ENCODE measurements at places on chromosomes 3 and 15.
A peak's percentile ranks its signal among the peaks of the same experiment; 100 is the strongest.

DNA sequence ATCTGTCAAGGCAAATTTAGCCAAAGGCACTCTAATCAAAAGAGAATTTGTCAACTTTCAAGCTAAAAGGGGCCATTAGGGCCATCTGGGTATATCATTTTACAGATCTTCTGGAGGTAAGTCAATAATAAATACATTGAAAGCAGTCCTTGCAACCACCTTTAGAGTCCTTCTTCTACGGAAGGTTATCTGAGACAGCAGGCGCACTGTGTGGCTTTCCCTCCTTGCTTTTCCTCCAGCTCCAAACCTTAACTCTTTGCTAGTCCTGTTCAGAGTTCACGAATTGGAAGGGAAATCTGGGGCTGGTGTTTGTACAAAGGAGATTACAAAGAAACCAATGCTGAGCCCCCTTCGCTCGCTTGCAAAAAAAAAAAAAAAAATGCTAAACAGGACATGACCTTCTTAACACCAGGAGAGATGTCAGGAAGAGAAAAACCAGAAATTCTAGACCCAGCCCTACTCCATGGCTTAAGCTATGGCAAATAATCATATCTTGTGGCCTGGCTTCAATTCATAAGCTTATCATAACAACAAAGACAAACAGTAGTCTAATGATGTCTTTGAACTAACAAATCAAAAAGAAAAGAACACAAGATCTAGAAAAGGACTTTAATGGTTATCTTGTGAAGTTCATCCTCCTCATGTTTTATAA lies 215.7 kb downstream of the STT3B start:
- no peak for DNase-seq

DNA sequence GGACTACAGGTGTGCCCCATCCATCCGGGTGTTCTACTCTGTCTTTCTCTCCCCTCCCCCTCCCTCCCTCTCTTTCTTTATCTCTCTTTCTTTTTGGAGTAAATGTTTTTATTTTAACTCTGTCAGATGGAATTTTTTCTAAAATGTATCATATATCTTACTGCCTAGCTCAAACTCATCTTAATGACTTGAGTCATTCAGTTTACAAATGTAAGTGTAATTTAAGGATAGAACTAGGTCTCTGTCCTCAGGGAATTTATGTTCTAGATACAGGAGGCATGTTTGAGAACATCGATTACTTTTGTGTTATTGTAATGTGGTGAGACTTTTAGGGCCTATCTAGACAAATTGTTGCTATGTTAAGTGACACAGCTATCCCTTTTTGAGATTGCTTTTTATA lies 3.5 kb downstream of the TBC1D23 start:
- DNase-seq: no peak

GRCh38 chr15:82540055-82540983 lies at the start of gene RPS17:
Gene RPS17, minus strand, starts transcription at chr15:82540457. Its CDS starts 29 bp downstream, at chr15:82540428.
- peak; percentile 97 for DNase-seq

- no peak for DNase-seq
These were observed 65.5 kb downstream of the SRGAP3 start for GRCh38 chr3:9183811-9184460.

DNA sequence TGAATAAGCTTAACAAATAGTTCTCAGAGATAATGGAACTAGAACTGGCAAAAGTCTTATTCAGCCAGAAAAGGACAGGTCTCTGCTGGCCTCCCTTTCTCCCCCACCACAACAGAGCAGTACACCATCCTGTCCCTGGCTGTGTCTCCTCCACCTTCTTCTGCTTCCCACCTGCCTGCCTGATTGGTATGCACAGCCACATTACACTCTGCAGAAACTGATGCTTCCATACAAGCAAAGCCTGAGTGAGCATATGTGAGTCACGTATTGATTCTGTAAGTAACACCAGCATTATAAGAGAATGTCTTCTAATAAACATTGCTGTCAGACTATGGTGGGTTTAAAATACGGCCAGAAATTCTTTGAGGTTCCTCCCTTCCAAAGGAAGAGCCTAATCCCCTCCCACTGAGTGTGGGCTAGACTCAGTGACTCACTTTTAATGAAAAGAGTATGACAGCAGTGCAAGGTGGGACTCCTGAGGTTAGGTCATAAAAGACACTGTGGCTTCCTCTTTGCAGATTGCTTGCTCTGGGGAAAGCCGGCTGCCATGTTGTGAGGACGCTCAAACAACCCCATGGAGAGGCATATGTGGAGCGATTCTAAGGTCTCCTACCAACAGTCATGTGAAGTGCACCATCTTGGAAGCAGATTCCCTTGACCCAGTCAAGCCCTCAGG lies 44.4 kb downstream of the ANXA2 start:
- no peak for DNase-seq

DNA sequence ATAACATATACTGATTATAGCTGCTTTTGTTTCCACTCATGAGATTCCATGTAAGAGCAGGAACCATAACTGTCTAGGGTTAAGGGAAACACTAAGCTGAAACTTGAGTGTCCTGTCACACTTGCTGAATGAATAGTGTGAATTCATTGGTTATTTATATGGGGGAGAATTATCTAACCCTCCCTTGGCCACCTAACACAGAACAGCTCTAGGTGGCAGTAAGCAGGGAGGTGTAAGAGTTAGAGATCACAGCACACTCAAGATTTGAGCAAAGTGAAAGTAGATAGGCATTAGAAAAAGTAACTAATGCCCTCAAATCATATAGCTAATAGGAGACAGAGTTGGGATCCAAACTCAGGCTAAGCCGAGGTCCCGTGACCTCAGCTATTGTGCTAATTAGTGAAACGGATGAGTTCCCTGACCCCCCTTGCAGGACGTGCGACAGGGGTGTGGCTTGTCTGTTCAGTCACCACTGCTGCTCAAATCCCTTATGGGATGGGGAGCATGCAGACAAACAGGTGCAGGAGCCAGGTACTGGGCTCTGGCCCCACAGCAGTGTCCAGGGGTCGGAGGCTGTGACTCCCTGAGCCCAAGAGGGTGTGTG lies 27.7 kb upstream of the ANO10 start:
- no peak for DNase-seq

- no peak for DNase-seq
These were observed 6.1 kb downstream of the MST1 start for GRCh38 chr3:49683162-49683561.

- no peak for DNase-seq
These were observed 255.3 kb downstream of the RSL24D1 start for GRCh38 chr15:54941417-54941816.

GRCh38 chr3:65538101-65538500 lies 500.6 kb downstream of the MAGI1 start:
- DNase-seq: no peak

DNA sequence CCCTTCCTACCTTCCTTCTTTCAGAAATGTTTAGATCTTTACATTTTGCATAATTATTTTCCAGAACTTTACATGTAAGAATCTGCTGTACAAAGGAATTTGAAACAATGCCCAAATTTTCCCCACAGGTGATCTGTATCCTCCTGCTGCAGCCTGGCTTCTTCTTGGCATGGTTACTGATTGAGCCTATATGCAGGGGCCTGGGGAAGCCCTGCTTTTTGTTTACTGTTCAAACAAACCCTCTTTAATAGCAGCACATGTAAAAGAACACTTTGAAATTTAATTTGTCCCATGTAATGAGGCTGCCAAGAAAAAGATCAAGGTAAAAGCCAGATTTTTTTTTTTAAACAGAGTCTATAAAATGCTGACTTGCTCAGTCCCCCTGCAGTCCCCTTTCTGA lies 432.2 kb downstream of the TUSC7 start:
- no peak for DNase-seq

GRCh38 chr3:23501201-23501802 lies 298.2 kb downstream of the UBE2E2 start:
- DNase-seq: no peak

GRCh38 chr15:63080634-63081250 lies 38.2 kb downstream of the TPM1 start:
- DNase-seq: no peak

DNA sequence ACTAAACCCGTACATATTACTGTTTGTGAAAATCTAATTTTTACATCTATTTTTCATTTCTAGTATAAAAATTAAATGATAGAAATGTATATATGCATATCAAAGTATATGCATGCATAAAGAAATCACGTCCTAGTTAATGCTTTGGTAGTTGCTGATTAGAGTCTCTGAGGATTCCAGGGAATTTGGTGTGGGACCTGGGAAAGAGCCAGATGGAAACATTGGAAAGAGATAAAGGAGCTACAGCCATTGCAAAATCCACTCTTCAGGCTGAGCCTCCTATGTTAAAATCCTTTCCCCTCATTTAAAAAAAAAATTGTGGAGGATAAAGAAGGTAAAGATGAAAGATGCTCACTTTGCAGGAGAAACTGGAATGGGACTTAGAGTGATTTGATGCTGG lies 134.1 kb downstream of the SRGAP3 start:
- DNase-seq: no peak

DNA sequence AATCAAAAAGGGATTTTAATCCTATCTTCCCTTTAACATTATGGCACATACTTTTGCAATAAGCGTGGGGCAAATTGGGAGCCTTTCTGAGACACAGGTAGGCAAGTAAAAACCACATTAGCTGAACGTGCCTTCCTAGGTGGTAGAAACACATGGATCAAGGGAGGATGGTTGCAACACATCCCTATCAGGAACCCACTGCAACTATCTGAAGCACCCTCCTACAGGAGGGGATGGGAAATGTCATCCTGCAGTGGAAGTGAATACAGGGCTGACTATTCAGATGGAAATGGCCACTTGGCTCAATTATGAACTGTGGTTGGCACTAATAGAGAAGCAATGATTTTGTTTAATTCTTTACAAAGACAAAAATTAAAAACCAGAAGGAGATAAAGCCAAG lies 826.3 kb downstream of the FHIT start:
- DNase-seq: no peak

GRCh38 chr3:94405258-94406035 lies 342.6 kb downstream of the NSUN3 start:
- no peak for DNase-seq

- DNase-seq: no peak
These were observed 140.8 kb downstream of the DIPK2A start for GRCh38 chr3:144112437-144112836.

- DNase-seq: no peak
These were observed 6.3 kb downstream of the SPSB4 start for GRCh38 chr3:141057436-141057835.

- DNase-seq: no peak
These were observed 22.5 kb upstream of the TSC22D2 start for GRCh38 chr3:150385296-150386242.

- no peak for DNase-seq
These were observed 14.6 kb upstream of the TFRC start for GRCh38 chr3:196096382-196096953.

DNA sequence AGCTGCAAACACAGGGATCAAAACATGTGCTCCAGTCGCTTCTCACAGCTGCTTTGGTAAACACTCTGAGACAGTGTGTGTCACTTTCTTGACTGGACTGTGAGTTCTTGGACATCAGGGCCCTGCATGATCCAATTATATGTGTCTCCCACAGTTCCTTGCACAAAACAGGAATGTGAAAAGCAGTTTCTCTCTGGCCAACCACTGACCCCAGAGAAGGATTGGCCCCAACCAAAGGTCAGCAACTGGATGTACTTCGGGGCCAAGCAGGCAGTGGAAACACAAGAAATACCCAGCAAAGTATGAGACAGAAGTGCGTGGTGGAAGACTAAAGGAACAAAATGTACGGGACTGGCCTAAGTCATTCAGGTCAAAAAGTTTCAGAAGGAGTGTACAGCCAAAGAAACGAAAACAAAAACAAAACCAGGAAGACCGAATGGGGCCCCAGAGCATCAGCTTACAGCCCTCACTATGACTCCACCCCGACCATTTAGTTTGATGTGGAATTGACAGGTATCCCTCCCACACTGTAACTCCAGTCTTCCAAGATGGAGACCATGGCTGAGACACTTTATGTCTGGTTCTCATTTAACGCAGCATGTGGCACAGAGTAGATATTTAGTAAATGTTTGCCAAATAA lies 76.7 kb upstream of the LPP start:
- DNase-seq: no peak

DNA sequence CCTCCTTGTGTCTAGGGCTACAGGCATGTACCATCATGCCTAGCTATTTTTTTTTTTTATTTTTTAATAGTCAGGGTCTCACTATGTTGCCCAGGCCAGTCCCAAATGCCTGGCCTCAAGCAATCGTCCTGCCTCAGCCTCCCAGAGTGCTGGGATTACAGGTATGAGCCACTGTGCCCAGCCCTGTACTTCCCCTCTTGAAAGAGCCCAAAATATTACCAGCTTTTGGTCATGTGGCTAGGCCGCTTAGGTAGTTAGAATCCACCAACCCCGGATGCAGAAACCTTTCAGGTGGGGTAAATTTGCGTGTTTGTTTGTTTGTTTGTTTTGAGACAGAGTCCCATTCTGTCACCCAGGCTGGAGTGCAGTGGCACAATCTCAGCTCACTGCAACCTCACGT lies 132.8 kb upstream of the C2CD4B start:
- DNase-seq: no peak

DNA sequence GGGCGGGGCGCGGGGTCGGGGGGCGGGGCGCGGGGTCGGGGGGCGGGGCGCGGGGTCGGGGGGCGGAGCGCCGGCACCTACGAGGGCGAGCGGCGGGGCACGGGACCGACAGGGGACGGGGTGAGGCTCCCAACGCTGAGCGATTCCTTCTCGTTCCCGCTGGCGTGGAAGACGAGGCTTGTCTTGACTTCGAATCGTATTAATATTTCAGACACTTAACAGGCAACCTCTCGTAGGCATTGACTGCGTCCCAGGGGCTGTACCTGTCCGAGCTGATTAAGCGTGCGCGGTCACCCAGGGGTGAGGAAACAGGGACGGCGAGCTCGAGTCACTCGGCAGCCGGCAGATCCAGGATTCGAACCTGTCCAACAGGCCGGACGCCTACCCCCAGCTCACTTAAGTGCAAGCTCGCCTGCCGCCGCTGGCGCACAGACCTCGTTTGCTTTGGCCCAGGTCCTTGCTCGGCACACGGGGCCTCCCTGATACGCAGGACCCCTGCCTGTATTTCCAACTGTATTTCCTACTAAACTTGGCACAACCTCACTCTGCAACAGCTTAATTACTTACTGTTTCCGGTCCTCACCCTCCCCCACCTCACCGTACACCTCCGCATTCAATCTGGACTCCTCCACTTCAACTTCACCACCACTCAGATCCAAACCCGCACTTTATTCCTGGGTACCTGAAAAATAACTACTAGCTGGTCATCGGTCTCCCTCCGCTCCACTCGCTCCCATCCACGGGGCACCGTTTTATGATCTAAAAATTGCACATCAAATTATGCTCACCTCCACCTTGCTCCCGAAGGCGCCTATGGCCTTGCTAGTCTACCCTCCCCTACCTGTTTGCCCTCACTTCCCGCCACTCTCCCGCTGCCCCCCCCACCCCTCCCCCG lies 722 bp upstream of the ZXDC start:
- no peak for DNase-seq

All from CD4-positive, alpha-beta T cell (primary cell).